ENCODE measurements at places on chromosomes 16 and 17. TPM values are rescaled to one million over a fixed set of nuclear protein-coding genes. Genes with fewer than 3 reads are reported as not detected.

DNA sequence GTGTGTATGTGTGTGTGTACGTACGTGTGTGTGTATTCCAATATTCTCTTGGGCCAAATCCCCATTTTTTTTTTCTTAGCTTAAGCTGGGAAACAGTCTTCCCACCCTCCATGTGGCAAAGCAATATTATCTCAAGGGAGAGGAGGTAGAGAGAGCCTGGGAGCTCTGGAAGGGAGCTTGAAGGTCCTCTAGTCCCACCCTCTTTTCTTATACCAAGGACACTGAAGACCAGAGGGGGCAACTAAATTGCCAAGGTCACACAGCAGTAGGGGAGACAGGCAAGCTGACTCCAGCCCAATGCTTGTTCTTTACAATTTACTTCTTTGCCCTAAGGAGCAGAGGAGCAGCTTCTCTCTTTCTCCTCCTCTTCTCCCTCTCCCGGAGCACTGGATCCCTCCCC is 6.8 kb downstream of the SRCIN1 start:
- DNase-seq: no peak

GRCh38 chr17:19000531-19001325 is 3.8 kb downstream of the FAM83G start:
- DNase-seq: no peak

GRCh38 chr16:64507240-64508024 is 614.4 kb downstream of the CDH11 start:
- no peak for DNase-seq

DNA sequence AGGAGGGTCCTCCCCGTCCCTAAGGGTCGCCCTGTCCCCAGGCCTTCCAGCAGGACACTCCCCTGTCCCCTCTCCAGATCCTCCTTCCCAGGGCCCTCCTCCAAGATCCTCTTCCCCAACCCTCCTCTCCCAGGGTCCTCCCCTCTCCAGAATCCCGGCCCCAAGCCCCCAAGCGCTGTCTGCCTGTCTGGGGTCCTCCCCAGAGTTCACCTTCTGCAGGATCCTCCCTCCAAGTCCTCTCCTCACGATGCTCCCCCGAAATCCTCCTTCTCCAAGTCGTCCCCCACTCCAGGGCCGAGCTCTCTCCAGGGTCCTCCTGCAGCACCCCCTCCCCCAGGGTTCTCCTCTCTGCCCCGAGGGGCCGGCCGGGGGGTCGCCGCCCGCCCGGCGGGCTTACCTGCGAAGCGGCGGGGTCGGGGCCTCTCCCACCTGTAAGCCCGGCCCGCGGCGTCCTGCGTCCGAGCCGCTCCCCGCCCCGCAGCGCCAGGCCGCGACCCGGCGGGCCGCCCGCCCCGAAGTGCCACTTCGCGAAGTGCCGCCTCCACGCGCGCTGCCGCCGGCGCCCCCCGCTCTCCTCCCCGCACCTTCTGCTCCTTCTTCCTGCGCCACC is 678 bp upstream of the BAIAP2 start:
- no peak for DNase-seq

- DNase-seq: no peak
These were observed 7.8 kb downstream of the CSF3 start for GRCh38 chr17:40022961-40023541.

DNA sequence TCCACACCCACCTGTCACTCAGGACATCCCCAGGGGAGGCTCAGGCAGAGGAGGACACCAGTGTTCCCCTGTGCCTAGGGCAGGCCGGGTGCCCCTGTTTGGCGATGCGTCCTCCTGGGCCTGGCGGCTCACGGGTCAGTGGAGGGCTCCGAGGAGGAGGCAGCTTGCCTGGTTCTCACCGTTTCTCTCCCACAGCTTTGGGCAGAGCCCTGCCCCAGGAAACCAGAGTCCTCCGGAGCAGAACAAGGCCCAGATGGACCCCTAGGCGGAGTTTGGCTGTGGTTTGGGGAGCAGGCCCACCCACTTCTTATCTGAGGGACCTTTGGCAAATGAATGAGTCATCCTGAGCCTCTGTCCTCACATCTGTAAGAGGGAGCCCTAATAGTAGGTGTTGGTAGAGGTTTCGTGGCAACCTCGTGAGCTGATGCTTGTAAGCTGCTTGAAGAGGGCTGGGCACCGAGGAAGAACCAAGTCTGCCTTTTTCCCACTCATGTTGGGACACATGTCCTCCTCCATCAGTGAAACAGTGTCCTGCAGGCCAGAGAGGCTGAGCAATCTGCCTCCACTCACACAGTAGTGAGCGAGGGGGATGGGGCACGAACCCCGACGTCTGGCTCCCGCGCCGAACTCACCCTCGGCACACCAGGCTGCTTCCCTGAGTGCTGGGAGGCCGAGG is 247.0 kb upstream of the CIBAR2 start:
- no peak for DNase-seq

GRCh38 chr17:50352072-50352692 is 6.3 kb downstream of the XYLT2 start:
- peak; percentile 63 for DNase-seq

DNAI2 gene
- not detected for total RNA-seq

LPO gene
- total RNA-seq: 0.23 TPM

KRT222 gene
- total RNA-seq: 0.26 TPM

All from suprapubic skin (tissue), 4 donors.